ENCODE measurements at places on chromosomes 4 and X.

DNA sequence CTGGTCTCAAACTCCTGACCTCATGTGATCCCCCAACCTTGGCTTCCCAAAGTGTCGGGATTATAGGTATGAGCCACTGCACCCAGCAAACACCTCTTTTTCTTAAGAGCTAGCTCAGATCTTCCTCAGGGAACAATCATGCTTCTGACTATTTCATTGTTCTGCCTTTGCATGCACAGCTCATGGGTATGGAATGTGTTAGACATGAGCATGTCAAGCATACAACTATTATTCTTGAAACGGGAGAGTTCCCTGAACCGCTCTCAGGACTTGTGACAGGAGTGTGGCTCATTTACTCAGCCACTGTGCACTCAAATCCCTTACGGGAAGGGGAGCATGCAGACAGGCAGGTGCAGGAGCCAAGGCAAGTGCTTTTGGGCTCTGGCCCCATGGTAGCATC is 231.7 kb upstream of the TAPT1 start:
- H3K27ac ChIP-seq = no peak overlapping the region
- H3K27me3 ChIP-seq = no peaks in the 10 kb centered on the region
- H3K36me3 ChIP-seq = no peaks in the 10 kb centered on the region
- no peak for DNase-seq

- no peak overlapping the region for H3K4me3 ChIP-seq
- H3K27ac ChIP-seq = no peak overlapping the region
- no peaks in the 10 kb centered on the region for H3K36me3 ChIP-seq
- no peak for DNase-seq
Measured at GRCh38 chrX:99857455-99857854, 552.6 kb downstream of the PCDH19 start.

DNA sequence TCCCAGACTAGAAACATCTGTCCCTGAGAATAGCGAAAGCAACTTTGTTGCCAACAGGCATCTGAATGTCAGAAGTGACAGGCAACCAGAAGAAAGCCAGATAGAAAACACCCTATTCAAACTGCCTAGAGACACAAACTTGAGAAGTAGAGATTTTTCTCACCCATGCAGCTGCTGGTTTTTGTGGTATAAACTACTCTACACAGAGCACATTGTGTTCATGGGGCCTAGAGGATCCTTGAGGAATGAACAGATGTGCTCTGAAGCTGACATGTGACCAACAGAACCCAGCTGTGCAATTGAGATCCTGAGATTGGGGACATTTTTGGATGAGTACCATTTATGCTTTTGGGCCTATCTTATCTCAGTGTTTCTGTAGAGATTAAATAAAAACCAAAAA is 63.6 kb upstream of the NRK start:
- DNase-seq = no peak
- H3K27me3 ChIP-seq = no peaks in the 10 kb centered on the region
- H3K36me3 ChIP-seq = no peaks in the 10 kb centered on the region
- H3K4me1 ChIP-seq = no peaks in the 10 kb centered on the region
- H3K4me3 ChIP-seq = no peak overlapping the region

GRCh38 chr4:1988327-1988724 is 20.4 kb downstream of the NELFA start:
- H3K4me3 ChIP-seq = no peak overlapping the region
- H3K27ac ChIP-seq = no peak overlapping the region
- DNase-seq = no peak
- H3K27me3 ChIP-seq = no peaks in the 10 kb centered on the region

DNA sequence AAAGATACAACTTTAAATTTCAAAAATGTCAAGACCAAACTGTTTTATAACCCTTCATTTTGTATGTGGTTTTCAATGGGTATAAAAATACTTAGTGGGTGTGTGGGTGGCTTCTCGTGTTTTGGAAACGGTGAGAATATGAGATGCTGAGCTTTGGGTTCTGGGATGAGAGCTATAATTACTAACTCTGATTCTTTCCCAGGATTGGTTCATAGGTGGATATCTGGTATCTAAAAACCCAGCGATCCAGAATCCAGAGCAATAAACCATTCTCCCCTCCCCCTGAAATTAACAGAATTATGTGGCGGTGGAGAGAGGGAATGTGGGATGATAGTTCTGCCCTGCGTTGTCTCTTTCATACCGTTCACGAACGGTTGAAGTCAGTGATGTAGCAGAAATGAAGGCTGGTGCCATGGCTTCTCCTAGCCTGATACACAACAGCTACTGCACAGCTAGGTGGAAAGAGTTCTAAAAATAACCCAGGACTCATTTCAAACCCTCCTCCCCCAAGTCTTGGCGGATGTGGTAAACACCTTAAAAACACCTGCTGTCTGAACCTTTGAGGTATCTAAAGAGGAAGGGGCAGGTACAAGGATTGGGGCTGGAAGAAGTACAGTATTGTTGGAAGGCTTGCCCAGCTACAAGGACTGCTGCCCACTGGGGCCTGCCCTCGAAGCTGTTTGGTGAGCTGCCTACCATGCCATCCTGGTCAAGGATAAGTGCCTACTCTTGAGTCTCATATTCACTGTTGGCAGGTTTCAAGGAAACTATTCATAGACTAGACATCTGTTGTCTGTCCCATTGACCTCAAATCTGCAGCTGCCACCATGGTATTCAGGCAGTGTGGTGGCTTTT is 44.5 kb downstream of the SEPTIN11 start:
- no peaks in the 10 kb centered on the region for H3K27me3 ChIP-seq
- no peak for DNase-seq
- no peak overlapping the region for H3K4me3 ChIP-seq
- H3K4me1 ChIP-seq = peaks cover 24% of the 10 kb centered on the region
- H3K27ac ChIP-seq = no peak overlapping the region

DNA sequence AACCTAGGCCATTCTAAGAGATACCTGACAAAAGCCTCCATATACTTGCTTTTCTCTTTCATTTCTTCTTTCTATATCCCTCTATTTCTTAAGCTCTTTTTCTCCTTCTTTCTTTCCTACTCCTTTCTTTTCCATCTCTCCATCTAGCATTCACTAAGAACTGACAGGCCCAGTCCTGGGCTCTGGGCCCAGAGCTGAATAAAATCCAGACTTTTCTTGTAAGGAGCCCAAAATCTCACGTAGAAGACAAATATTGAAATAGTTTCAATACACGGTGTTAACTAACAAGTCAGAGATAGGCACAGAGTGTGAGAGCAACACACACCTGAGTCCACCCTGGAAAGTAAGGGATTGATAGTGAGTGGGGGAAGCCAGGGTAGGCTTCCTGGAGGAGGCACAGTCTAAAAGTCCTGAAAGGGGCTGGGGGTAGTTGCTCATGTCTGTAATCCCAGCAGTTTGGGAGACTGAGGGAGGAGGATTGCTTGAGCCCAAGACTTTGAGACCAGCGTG is 73.2 kb upstream of the EFNB1 start:
- no peaks in the 10 kb centered on the region for H3K4me1 ChIP-seq
- H3K36me3 ChIP-seq = no peaks in the 10 kb centered on the region
- H3K4me3 ChIP-seq = no peak overlapping the region
- no peaks in the 10 kb centered on the region for H3K27me3 ChIP-seq
- DNase-seq = no peak

DNA sequence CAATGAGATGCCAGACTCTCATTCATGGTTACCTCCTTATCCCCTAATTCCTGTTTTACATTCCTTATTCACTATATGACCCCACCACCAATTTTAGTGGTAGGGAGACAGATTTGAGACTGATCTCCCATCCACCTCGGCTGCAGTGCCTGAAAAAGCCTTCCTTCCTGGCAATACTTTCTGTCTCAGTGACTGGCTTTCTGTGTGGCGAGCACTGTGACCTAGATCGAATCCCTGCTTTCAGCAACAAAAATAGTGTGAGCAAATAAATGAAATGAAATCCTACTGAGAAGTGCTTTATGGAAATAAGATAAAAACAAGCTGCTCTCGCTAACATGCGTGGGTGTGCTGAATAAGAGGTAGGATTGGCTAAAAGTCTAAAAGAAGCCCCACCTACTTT is 165.3 kb downstream of the GPM6A start:
- no peak overlapping the region for H3K27ac ChIP-seq
- no peak for DNase-seq

DNA sequence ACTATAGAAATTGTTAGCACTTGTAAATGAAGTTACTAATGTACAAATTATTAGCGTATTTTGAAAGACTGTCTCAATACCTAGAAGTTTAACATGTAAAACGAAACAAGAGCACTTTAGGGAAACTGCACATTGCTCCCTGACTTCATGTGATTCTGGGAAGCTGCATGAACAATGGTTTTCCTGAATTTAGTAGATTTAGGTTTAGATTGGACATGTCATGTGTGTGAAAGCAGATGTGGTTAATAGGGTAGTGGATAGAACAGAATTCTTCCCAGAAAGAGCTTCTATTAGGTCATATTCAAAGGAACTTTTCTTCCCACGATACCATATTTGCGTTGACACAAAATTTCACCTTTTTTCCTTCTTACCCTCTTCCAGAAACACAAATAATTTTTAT is 14.9 kb upstream of the CXCL8 start:
- peak overlapping the region; percentile 96 for H3K27ac ChIP-seq
- H3K27me3 ChIP-seq = no peaks in the 10 kb centered on the region
- H3K36me3 ChIP-seq = no peaks in the 10 kb centered on the region
- peaks cover 62% of the 10 kb centered on the region for H3K4me1 ChIP-seq

DNA sequence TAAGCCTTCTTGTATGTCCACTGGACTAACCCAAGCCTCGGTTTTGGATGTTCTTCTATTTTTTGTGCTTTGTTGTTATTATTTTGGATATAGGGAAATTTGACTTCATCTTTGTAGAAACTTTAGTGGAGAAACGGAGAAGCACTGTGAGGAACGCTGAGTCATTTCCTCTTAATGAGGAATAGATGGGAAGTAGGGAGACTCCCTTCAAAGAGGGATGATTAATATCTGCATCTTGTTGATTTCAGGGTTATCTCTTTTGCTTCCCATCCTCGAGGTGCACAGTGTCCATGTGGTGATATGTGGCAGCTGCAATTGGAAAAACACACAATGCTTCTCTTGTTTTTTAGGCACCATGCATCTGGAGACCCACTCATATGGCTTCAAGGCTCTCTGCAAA is 1147.9 kb downstream of the NLGN4X start:
- H3K27ac ChIP-seq = no peak overlapping the region
- DNase-seq = no peak
- H3K4me3 ChIP-seq = no peak overlapping the region
- H3K4me1 ChIP-seq = no peaks in the 10 kb centered on the region

GRCh38 chrX:132489578-132490419 is 961 bp upstream of the MBNL3 start:
- peak overlapping the region; percentile 31 for H3K4me3 ChIP-seq
- no peaks in the 10 kb centered on the region for H3K36me3 ChIP-seq

- no peak for DNase-seq
- no peaks in the 10 kb centered on the region for H3K4me1 ChIP-seq
- no peak overlapping the region for H3K4me3 ChIP-seq
- H3K27me3 ChIP-seq = no peaks in the 10 kb centered on the region
Measured at GRCh38 chr4:7411896-7412553, 22.7 kb downstream of the PSAPL1 start.

DNA sequence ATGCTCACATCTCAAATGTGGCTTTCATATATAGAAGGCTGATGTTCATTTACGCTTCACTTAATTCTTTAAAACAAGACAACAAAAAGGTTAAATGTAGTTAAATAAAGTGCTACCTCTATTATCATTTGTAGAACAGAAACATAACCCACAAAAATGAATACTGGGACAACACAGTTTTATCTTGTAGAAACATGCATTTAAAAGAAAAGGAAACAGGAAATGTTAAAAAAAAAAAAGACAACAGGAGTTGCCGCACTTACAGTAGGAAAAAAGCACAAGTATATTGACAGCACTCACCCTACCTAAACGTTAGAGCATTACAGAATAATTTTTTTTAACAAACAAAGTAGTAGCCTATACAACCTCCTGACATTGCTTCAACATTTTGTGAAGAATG is 4.8 kb downstream of the THOC2 start:
- peaks cover 4% of the 10 kb centered on the region for H3K36me3 ChIP-seq
- H3K4me1 ChIP-seq = peaks cover 4% of the 10 kb centered on the region
- H3K27ac ChIP-seq = no peak overlapping the region
- DNase-seq = no peak

GRCh38 chr4:189912170-189912569 is 28.5 kb upstream of the FRG1 start:
- no peak for DNase-seq
- no peaks in the 10 kb centered on the region for H3K27me3 ChIP-seq
- no peaks in the 10 kb centered on the region for H3K4me1 ChIP-seq
- no peak overlapping the region for H3K4me3 ChIP-seq

DNA sequence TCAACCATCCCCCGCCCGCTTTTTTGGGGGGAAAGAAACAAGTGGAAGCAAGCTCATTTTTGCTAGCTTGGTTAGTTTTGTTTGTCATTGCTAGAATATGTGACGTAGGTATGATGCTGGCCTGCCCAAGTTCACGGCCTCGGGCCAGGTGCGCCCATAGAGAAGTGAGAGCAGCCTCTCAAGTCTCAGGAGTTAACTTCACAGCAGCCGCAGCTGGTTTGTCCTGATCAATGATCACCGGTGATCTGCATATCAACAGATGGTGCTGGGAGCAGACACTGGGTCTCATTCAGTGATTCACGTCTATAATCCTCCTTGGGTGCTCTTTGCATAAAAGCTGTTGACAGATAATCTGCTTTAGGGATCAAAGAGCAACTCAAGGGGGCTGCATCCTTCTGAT is 50.1 kb downstream of the ENPP6 start:
- H3K4me1 ChIP-seq = peaks cover 15% of the 10 kb centered on the region
- H3K4me3 ChIP-seq = no peak overlapping the region
- no peak overlapping the region for H3K27ac ChIP-seq
- no peaks in the 10 kb centered on the region for H3K36me3 ChIP-seq

GRCh38 chr4:121789960-121790829 is 10.9 kb upstream of the EXOSC9 start:
- H3K36me3 ChIP-seq = no peaks in the 10 kb centered on the region
- peak overlapping the region; percentile 65 for H3K27ac ChIP-seq
- peaks cover 71% of the 10 kb centered on the region for H3K4me1 ChIP-seq
- H3K4me3 ChIP-seq = no peak overlapping the region
- no peaks in the 10 kb centered on the region for H3K27me3 ChIP-seq

DNA sequence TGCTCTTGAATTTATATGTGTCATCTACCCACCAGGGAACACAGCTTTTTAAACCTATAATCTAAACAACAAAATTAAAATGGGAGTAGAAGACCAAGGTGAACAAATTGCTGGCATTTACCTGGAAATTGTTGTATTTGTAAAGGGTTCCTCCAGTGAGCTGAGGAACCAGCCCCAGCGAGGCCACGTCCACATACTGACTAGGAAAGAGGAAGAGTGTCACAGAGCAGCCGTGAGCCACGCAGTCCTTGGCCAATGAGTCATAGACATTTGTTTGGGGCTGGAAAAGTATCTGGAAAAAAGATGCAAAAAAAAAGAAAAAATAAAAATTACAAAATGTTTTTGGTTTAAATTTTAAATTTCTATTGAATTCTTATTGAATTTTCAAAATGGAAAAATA is 58.7 kb downstream of the METTL14 start:
- peaks cover 67% of the 10 kb centered on the region for H3K36me3 ChIP-seq
- H3K4me3 ChIP-seq = no peak overlapping the region
- DNase-seq = no peak
- no peaks in the 10 kb centered on the region for H3K27me3 ChIP-seq
- H3K4me1 ChIP-seq = peaks cover 20% of the 10 kb centered on the region

- no peak for DNase-seq
- H3K36me3 ChIP-seq = no peaks in the 10 kb centered on the region
- no peaks in the 10 kb centered on the region for H3K4me1 ChIP-seq
- no peaks in the 10 kb centered on the region for H3K27me3 ChIP-seq
Measured at GRCh38 chr4:121056066-121056465, 16.3 kb downstream of the NDNF start.
